ENCODE measurements at places on chromosomes 12 and 14. TPM values are rescaled to one million over a fixed set of nuclear protein-coding genes. Genes with fewer than 3 reads are reported as not detected.

DNA sequence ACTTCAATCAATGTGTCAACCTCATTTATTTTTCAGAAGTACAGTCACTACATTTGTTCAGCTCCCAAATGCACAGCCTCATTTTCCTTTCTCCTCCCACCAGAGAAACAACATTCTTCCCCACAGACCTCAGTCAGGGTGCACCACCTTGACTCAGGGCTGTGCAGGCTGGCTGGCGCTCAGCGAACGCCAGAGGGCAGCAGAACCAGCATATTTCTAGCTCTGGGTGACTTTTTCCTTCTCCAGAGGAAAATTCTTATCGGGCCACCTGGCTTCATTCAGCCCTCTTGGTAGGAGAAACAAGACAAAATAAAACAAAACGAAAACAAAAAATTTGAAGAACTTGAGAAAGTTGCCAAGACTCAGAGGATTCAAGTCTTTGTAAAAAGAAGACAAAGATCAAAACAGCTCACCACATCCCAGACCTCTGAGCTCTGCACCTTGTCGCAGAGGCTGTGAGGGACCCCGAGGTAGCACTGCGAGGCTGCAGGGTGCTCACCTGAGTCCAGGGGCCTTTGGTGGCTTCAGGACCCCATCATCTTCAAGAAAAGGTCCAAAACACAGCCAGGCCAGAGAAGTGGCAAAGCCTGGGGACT is 33.7 kb downstream of the PAH start:
- peak; percentile 9 for DNase-seq

- no peak for DNase-seq
Measured at GRCh38 chr14:77154421-77154820, 12.8 kb upstream of the ZDHHC22 start.

Gene RAP1B
- polyA plus RNA-seq: 84.4 TPM

- DNase-seq: no peak
Measured at GRCh38 chr12:128383357-128383937, 116.5 kb downstream of the TMEM132C start.

DNA sequence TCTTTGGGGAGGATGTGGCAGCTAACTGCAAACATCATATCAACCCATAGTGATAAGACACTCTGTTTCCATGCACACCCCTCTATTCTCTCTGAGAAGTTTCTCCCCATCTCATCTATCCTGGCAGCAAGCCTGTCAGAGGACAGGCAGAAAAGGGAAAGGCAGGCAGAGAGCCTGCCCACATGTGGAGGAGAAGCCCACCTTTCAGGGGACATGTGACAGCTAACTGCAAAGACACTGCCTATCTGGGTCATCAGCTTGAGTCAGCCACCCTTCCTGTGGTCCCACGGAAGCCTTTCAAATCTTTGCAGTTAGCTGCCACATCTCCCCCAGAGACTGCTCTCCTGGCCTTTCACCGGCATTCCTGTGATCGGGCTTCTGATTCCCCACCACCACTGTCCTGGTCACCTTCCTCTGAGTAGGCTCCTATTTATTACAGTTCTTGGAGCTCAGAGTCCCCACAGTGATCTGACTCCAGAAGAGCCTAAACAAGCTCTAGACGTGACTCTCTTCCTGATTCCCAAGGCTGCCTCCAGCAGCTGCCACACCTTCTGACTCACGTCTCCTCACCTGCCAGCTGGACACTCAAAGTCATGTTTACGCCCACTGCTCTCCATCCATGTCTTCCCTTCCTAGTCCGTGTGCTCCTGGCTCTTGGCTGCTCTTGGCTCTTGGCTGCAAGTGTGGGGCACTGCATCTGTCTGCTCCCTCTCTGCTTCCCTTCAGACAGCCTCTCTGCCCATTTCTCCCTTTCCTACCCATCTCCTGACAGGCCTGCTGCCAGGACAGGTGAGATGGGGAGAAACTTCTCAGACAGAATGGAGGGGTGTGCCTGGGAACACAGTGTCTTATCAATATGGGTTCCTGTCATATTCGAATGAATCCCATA is 7.5 kb upstream of the KRT1 start:
- DNase-seq: no peak

- DNase-seq: peak; percentile 1
Measured at GRCh38 chr14:79318371-79318770, 892.9 kb downstream of the DIO2 start.

All from hindlimb muscle (tissue), 1 donor.